ENCODE measurements at places on chromosomes 12 and 14. TPM values are rescaled to one million over a fixed set of nuclear protein-coding genes. Genes with fewer than 3 reads are reported as not detected.

SPIC gene
- not detected for polyA plus RNA-seq

- DNase-seq: no peak
Measured at GRCh38 chr14:102863381-102863780, 59.1 kb upstream of the AMN start.

DNA sequence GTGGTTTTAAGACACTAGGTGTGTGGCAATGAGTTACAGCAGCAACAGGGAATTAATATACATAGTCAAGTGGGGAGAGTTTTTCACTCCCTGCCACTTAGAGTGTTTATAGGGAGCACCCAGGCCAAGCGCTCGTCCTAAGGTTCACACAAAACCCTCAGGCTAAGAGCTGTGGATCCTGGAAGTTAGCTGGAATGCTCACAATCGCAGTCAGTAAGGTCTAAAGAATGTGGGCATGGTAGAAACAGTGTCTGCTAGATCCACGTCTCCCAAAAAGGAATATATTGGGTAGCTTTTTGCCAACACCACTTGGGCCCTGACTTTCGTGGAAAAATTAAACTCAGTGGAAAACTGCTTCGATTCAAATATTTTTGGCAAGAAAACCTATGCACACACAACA lies 36.6 kb downstream of the STAB2 start:
- no peak for DNase-seq

GLIPR1L2 gene
- polyA plus RNA-seq: 3.9 TPM

- DNase-seq: no peak
Measured at GRCh38 chr14:26841920-26842741, 244.3 kb upstream of the NOVA1 start.

GRCh38 chr12:5485454-5485853 lies 53.5 kb downstream of the NTF3 start:
- no peak for DNase-seq

- no peak for DNase-seq
Measured at GRCh38 chr12:1883513-1883912, 34.9 kb downstream of the CACNA2D4 start.

- no peak for DNase-seq
Measured at GRCh38 chr12:3035815-3036702, 41.1 kb upstream of the TSPAN9 start.

GRCh38 chr14:23877538-23878180 lies 75.9 kb upstream of the DHRS4 start:
- no peak for DNase-seq

HNRNPA1 gene
- polyA plus RNA-seq: 3,268 TPM

CD163 gene
- polyA plus RNA-seq: 12.6 TPM

FAM90A1 gene
- 2.7 TPM for polyA plus RNA-seq

DNA sequence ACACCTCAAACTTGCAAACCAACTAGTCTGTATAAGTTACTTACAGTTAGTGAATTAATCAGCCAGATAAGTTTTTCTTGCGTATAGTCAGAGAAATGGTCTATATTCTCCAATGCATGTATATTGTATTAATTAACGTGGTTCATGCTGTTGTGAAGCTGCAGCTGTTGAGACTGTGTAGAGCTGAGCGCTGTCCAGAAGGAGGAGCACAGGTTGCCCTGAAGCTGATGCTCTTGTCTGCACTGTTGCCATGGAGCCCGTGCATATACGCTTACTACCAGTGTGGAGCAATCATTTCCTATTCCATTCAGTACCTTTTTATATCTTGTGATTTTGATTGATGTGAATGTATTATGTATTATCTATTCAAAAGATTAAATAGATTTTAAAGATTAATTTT lies 74.3 kb upstream of the ARID2 start:
- DNase-seq: peak; percentile 11

DNA sequence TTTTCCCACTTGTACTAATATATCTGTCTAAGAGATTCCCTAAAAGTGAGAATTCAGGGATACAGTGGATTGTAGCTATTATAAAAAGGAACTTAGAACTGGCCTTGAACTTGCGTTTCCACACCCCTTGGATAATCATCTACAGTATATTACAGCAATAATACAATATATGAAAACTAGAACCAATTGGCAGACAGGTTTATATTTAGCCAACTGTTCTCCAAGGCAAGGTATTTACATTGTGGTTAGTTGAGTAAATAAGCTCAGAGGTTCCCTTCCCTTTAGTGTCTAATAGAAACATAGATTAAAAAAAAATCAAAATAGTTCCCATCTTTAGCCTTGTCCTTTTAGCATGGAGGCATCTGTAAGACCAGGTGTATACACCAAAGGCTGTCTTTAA lies 42.1 kb downstream of the LIMA1 start:
- no peak for DNase-seq

DNA sequence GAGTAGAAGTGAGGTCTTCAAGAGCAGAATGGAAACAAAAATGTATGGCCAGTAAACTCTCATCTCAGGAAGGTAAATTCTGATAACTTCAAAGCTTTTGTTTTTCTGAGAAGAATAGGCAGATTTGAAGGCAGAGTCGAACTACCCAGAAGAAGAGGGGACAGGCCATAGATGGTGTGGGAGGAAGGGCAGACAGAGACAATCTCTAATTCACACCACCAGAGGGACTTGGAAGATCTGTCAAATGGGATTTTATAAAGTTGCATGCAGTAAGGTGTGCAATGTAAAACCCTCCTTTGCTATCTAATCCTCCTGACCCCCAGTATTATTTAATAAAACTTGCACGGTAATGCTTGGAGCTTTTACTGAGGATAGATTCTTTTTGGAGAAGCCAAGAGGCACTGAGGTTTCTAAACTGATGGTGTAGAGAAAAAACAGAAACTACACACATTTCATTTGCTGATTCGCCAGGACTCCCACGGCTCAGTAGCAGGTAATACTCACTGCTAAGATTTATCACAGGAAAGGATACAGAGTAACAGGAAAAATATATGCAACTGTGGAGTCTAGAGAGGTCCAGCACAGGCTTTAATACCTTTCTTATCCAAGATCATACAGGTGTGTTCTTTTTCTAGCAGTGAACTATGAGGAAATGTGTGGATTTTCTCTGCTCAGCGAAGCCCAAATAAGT lies 18.3 kb downstream of the SLC38A2 start:
- no peak for DNase-seq

DNA sequence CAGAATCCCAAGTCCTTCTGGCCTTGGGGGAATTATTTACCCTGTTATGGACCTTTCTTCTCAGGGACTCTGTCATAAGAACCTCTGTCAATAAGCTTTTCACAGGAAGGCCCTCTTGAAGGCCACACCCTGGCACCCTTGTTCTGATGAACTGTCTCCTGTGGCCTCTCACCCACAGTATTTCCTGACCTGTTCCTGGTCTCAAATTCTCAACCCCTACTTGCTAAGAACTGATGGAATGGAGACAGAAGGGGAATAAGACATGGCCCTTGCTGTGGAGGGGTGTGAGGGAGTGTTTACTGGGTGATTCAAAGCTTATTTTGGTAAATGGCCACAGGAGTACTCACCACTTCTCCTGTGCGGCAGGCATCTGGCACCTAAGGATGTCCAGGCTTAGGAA lies 1082.9 kb downstream of the BCL11B start:
- DNase-seq: no peak

GRCh38 chr12:98744680-98745079 lies 99.6 kb downstream of the APAF1 start:
- no peak for DNase-seq

DNA sequence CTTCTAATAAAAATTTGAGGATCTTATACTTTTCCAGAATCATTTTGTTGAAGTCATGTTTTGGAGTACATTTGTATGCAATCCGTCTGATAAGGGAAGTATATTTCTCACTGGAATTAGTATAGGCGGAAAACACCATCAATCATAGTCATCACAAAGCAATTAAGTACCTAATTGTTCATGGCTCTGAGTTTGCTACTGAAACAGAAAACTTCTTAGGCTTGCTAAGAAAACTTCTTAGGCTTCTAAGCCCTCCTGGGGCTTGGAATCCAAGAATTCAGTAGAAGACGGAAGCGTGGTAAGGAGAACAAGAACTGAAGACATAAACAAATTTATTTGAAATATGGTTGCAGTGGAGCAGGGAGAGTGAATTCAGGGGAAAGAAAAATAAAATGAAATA lies 636.3 kb downstream of the DIO2 start:
- DNase-seq: peak; percentile 44

IL31 gene
- not detected for polyA plus RNA-seq

DNA sequence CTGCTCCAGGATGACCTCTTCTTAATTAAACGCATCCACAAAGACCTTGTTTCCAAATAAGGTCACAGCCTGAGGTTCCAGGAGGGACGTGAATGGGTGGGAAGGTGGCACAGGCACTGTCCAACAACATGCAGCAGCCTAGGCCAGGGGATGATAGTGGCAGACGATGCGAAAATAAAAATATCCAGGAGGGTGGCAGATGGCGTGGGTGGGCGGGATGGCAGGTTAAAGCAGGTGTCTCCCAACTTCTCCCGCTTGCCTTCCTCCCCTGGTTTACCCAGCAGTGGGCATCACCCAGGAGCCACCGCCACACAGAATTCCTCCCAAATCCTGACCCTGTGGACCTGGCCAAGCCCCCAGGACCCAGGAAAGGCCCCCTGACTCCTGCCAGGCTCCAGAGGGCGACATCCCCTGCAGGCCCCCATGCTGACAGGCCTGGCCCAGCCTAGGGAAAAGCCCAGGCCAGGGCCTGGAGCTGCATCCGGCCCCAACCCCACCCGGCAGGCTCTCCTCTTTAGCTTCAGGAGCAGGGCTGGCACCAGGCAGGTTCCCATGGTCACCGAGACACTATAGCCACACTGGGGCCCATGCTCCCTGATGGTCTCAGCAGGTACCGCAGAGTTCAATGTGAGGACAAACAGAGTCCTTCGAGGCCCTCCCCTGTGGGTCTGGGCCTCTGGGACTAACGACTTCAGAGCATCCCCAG lies 9.7 kb downstream of the NCOR2 start:
- no peak for DNase-seq

DNA sequence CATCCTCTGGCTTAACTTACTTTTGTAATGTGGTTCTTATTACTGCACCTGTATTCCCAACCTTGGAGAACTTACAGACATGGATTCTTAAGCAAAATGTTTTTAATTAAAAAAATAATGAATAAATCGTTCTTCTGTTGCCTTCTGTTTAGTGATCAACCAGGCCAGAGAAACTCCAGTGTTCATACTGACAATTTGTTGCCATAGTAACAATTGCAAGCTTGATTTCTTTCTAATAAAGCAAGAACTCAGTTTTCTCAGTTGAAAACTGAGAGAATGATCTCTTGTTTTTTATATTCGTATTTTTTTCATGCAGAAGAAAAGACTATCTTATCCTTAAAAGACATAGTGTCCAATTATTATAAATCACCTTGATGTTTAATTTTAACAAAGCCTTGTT lies 106.5 kb upstream of the LMNTD1 start:
- no peak for DNase-seq

COQ6 gene
- polyA plus RNA-seq: 40.4 TPM

CIROP gene
- polyA plus RNA-seq: not detected

CCDC198 gene
- 186 TPM for polyA plus RNA-seq

GRCh38 chr12:1523558-1524050 lies 70.8 kb downstream of the FBXL14 start:
- DNase-seq: no peak

GRCh38 chr14:39621223-39621622 lies 189.0 kb upstream of the FBXO33 start:
- no peak for DNase-seq

DNA sequence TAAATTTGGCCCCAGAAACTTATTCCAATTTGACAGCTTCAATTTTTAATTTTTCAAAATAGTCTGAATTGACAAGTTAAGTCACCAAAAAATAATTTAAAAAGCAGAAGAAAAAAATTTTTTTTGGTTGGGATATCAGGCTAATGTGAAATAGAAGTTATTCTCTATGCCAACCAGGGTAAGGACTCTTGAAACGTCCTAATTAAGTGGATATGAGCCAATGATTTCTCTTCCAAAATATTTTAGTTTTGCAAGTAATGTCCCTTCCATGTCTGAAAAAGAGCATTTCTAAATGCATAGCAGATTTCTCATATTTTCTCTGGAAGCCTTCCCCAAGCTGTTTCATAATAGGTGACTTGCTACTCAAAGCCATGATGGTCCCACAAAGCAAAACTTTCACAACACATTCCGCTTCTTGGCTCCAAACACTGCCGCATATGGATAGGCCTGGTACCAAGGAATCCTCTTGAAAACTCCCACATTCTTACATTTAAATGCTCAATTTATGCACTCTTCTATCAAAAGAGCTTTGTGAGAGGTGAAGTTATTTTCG lies 65.1 kb downstream of the SIX6 start:
- DNase-seq: no peak
